ENCODE measurements at places on chromosomes 16 and 17. TPM values are rescaled to one million over a fixed set of nuclear protein-coding genes. Genes with fewer than 3 reads are reported as not detected.

The CAVIN1 gene
- total RNA-seq = 325 TPM

The PITPNM3 gene
- total RNA-seq = 1.5 TPM

The TERF2IP gene
- 60.0 TPM for total RNA-seq

The SALL1 gene
- total RNA-seq = not detected

The HSD17B1 gene
- 0.26 TPM for total RNA-seq

The CLDN7 gene
- not detected for total RNA-seq

The CCL5 gene
- total RNA-seq = 1.1 TPM

The GPR142 gene
- total RNA-seq = not detected

The KRTAP3-1 gene
- not detected for total RNA-seq

The CLDN9 gene
- not detected for total RNA-seq

The CORO6 gene
- 22.1 TPM for total RNA-seq

The PRAC2 gene
- total RNA-seq = not detected

The MAF gene
- total RNA-seq = 2.6 TPM

The BCO1 gene
- not detected for total RNA-seq

The VEZF1 gene
- 65.2 TPM for total RNA-seq

The ARL17A gene
- 4.4 TPM for total RNA-seq
